ENCODE measurements at places on chromosomes 7 and 10.

DNA sequence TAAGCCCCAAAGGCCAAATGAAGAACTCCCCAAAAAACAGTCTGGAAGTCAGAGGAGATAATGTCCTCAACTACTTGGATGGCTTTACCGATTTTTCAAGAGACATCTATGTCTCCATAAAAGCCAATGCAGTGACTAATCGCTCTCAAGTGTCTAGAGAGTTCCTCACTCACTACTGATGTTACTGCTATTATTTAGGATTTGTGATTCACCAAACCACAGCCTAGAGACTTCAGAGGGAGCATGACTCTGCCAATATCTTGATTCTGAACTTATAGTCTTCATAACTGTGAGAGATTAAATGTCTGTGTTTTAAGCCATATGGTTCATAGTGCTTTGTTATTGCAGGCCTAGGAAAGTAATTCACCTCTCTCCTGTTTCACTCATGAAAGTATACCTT, 160.2 kb downstream of the IPMK start:
- no peaks in the 10 kb centered on the region for H3K36me3 ChIP-seq
- H3K27me3 ChIP-seq: no peaks in the 10 kb centered on the region
- no peak overlapping the region for H3K27ac ChIP-seq
- no peak for DNase-seq

- no peak for DNase-seq
- H3K4me3 ChIP-seq: no peak overlapping the region
- H3K27ac ChIP-seq: no peak overlapping the region
- no peaks in the 10 kb centered on the region for H3K27me3 ChIP-seq
Measured at GRCh38 chr7:111495173-111495810, 67.0 kb downstream of the IMMP2L start.

GRCh38 chr7:124376111-124376510, 343.2 kb upstream of the TMEM229A start:
- H3K27ac ChIP-seq: no peak overlapping the region
- DNase-seq: no peak
- H3K4me1 ChIP-seq: no peaks in the 10 kb centered on the region
- no peaks in the 10 kb centered on the region for H3K36me3 ChIP-seq
- no peak overlapping the region for H3K4me3 ChIP-seq

DNA sequence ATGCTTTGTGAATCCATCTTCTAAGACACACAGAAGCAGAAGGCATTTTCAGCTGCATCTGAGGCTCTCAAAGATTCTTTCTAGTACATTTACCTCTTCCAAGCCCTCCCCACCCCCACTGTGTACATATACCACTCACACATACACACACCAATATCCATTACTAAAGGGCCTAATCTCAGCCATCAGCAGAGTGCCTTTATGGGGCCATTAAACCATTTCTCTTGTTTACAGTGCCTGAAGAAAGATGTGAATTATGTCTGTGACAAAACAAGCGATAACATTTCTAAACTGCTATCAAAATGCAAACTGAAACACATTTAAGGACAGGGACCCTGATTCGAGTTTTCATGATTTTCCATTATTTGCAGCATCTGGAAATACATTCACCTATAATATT, 40.0 kb downstream of the ETV1 start:
- no peak for DNase-seq
- no peaks in the 10 kb centered on the region for H3K27me3 ChIP-seq
- no peak overlapping the region for H3K4me3 ChIP-seq
- H3K4me1 ChIP-seq: no peaks in the 10 kb centered on the region
- H3K36me3 ChIP-seq: no peaks in the 10 kb centered on the region
- no peak overlapping the region for H3K27ac ChIP-seq

DNA sequence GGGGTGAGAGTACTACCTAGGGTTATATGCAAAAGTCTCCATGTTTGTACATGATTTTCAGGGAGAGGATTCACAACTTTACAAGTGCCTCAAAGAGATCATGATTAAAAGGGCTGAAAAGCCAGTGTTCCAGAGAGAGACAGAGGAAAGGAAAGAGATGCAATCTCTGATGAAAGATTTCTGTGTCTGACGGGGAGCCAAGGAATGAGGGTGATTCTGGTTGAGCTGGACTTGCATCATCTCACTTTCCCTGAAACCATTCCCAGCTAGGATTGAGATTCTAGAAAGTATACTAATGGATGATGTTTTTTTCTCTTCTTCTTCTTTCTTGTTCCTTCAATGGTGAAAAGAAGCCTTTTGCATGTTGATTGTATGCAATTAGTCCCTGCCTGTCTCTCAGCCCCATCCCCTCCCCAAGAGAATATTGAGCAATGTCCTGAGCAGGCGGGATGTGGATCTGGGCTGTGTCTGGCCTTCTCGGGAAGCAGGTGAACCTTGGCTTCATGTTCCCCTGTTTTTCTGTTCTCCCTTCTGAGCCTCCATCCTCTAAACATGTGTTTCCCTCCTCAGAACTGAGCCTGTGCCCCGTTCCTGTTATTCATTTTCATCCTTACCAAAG, 186.1 kb downstream of the ZNF365 start:
- H3K27ac ChIP-seq: no peak overlapping the region
- H3K36me3 ChIP-seq: no peaks in the 10 kb centered on the region
- H3K27me3 ChIP-seq: no peaks in the 10 kb centered on the region
- H3K4me3 ChIP-seq: no peak overlapping the region
- DNase-seq: peak; percentile 73
- no peaks in the 10 kb centered on the region for H3K4me1 ChIP-seq

DNA sequence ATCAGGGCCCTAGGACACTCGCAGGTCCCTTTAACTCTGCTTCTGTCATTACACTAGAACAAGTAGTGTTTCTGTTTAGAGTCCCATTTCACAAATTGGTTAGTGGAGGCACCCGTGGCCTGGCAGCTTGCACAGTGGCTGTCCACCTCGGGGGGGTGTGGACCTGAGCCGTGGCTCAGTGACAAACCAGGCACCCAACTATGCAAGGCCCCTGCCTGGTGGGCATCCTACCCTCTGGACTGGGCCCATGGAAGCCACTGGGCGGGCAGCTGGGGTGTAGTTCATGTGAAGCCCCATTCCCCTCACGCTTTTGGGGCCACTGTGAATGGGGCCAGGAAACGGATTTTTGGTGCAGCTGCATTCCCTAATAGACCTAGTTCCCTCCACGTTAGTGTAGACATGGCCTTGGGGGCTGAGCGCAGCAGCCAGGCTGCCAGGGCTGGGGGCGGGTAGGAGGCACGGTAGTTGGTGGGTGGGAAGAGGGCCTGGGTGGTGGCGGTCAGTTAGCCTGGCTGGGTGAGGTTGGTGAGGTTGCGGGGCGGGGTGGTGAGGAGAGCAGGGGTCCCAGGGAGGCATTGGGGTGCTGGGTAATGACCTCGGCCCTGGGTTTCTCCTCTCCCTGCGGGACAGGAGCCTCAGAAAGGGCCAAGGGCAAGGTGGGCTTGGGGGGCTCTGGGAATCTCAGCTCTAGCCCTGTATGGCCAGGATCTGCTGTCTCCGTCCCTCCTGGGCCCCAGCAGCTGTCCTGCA, 18.7 kb downstream of the ZNF316 start:
- no peak overlapping the region for H3K4me3 ChIP-seq
- H3K27ac ChIP-seq: no peak overlapping the region
- H3K4me1 ChIP-seq: no peaks in the 10 kb centered on the region
- H3K27me3 ChIP-seq: no peaks in the 10 kb centered on the region
- peaks cover 30% of the 10 kb centered on the region for H3K36me3 ChIP-seq
- DNase-seq: no peak

- no peaks in the 10 kb centered on the region for H3K4me1 ChIP-seq
- H3K36me3 ChIP-seq: no peaks in the 10 kb centered on the region
- DNase-seq: no peak
Measured at GRCh38 chr7:150983893-150984368, 5.8 kb upstream of the KCNH2 start.

DNA sequence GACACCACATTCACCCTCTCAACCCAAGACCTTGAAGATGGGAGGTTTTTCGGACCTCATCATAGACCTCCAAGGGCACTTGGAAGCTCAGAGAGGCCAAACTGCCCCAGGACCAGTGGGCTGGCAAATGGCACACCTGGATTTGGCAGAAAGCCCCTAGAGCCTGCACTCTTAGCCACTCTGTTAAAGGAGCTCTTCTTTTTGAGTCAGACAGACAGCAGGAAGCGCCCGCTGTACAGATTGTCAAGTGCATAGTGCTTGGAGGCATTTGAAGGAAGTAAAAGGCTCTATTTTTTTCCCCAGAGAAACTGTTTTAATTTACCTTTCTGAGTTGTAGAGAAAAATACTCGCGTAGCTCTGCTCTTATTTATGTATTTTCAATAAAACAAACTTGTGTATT, 408.6 kb upstream of the GALNT17 start:
- no peaks in the 10 kb centered on the region for H3K27me3 ChIP-seq
- H3K4me3 ChIP-seq: no peak overlapping the region
- no peak for DNase-seq
- H3K27ac ChIP-seq: no peak overlapping the region

GRCh38 chr10:129184196-129184595, 282.8 kb upstream of the MGMT start:
- no peak overlapping the region for H3K27ac ChIP-seq
- H3K4me1 ChIP-seq: no peaks in the 10 kb centered on the region
- DNase-seq: no peak
- H3K36me3 ChIP-seq: no peaks in the 10 kb centered on the region
- no peak overlapping the region for H3K4me3 ChIP-seq

- H3K36me3 ChIP-seq: no peaks in the 10 kb centered on the region
- DNase-seq: no peak
- H3K4me3 ChIP-seq: no peak overlapping the region
- H3K27ac ChIP-seq: no peak overlapping the region
- H3K4me1 ChIP-seq: no peaks in the 10 kb centered on the region
Measured at GRCh38 chr7:22579961-22580360, 80.0 kb upstream of the STEAP1B start.

DNA sequence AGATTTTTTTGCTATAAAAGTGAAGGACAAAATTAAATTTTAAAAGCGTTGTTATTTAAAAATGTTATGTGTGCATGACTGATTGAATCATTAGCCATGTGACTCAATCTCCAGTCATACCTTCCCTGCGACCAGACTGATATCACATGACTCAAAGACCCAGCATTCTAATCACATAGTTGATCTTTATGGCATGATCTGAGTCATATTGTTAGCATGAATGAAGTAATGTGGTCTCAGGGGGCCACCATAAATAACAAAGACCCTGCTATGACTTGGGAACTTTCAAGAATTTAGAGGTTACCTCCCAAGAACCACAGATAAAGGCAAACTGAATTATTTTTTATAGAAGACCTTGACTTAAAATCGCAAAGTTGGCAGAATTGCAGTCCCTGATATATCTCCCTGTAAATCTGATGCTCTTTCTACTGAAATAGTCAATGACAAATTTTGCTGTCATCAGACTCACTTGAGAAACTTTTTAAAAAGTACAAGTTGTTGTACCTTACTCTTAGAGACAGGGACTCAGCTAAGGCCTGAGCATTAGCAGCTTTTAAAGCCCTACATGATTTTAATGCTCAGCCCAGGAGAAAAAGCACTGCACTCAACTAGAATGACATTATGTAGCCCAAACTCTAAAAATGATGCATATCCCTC, 717.3 kb downstream of the XPNPEP1 start:
- H3K4me1 ChIP-seq: no peaks in the 10 kb centered on the region
- H3K27ac ChIP-seq: no peak overlapping the region
- no peak for DNase-seq
- H3K27me3 ChIP-seq: no peaks in the 10 kb centered on the region
- no peaks in the 10 kb centered on the region for H3K36me3 ChIP-seq

DNA sequence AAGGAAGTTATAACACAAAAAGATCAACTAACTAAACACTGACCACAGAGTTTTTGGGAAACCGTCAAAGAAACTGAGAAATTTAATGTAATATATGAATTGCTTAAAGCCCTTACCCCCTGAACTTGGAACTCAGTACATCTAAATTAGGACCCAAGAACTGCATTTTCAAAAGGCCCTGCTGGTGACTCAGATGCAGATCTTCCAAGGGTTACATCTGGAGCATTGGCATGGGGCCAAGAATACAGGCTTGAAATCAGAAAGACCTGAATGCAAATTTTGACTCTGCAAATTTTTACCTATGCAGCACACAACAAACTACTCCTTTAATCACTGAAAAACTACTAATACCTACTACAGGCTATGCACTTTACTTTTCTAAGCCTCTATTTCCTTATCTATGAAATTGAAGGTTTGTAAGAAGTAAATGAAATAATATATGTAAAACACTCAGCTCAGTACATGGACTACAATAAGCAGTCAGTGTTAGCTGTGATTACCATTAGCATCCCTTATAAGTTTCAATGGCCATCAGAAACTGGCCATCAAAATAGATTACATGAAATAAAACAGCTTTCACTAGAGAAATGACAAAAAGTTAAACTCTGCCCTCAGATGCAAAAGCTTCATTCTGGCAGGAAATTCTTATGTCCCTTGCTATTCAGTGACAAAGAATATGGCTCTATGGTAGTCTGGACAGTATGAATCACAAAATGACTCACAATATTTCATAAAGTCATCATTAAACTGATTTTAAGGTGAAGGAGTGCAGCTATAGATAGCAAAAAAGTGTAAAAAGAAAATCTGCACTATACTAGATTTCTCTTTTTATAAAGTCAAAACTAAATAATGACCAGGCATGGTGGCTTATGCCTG, 43.6 kb downstream of the NSUN6 start:
- no peak overlapping the region for H3K27ac ChIP-seq
- H3K27me3 ChIP-seq: no peaks in the 10 kb centered on the region
- DNase-seq: no peak

DNA sequence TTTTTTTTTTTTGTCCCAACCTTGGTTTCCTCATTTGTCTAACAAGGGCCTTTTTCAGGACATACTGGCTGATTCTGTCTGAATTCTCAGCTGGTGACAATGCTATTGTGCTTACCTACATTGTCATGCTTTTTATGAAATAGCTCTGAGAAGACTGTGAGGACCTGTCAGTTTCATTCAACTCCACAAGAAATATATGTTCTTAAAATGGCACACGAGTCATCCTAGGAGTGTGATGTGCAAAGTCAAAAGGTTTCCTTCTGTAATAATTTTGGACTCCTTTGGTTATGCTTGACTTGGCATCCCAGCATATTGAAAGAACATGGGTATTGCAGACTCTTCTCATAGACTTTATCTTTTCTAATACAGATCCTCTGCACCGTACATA, 316.0 kb downstream of the GFRA1 start:
- no peaks in the 10 kb centered on the region for H3K27me3 ChIP-seq
- H3K4me1 ChIP-seq: no peaks in the 10 kb centered on the region
- H3K4me3 ChIP-seq: no peak overlapping the region

DNA sequence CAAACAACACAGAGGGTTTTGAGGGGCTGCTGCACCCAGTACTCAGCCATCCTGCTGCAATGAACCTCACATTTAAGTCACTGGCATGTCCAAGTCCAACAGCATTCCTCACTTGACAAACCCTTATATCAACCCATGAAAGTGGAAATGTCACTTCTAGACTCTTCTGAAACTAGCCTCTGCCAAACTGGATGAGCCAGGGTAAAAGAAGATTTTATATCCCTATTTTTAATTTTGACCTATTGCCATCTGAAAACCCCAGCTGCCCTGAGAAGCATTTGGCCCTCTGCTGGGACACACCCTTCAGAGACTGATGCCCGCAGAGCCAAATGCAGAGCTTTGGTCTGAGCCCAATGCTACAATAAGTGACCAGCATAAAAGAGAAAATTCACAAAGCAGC, 201.1 kb downstream of the ANK3 start:
- H3K4me3 ChIP-seq: no peak overlapping the region
- peak overlapping the region; percentile 73 for H3K27ac ChIP-seq
- H3K36me3 ChIP-seq: peaks cover 7% of the 10 kb centered on the region
- no peaks in the 10 kb centered on the region for H3K27me3 ChIP-seq
- H3K4me1 ChIP-seq: no peaks in the 10 kb centered on the region

Measured in right atrium auricular region (tissue), 2 donors.